ENCODE measurements at places on chromosomes 12 and 14.

DNA sequence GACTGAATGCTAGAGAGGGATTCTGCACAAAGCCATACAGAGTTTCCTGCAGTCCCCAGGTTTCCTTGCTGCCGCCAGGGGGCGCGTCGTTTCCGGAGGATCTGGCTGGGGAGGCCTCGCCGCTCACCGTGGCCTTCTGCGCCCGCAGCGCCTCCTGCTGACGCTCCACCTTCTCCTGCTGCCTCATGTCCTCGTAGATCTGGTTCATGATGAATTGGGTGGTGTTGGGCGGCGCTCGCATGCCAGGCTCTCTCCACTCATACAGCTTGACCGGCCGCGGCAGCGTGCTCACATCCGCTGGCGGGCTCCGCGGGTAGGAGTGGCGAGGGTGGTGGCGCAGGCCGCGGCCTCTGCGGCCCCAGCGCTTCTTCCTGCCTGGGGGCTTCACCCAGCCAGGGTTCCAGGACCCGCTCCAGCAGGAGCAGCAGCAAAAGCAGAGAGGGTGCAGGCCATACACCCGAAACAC lies 987 bp downstream of the CCER1 start:
- DNase-seq, result no peak

- DNase-seq, result no peak
Observed at GRCh38 chr12:11970155-11970520, 100.6 kb upstream of the BCL2L14 start.

DNA sequence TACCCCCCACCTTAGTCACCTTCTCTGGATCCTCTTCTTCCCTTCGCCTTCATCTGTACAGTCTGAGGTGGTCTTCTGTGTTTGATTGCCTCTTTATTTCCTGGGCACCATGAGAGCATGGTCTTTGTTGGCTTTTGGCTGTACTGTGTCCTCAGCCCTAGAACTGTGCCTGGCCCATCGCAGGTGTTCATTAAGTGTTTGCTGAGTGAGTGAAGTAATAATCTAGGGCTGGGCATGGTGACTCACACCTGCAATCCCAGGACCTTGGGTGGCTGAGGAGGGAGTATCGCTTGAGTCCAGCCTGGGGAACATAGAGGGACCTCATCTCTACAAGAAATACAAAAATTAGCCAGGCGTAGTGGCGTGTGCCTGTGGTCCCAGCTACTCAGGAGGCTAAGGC lies 13.9 kb downstream of the ALDH2 start:
- no peak for DNase-seq

GRCh38 chr14:50340963-50341362 lies 28.8 kb downstream of the DMAC2L start:
- no peak for DNase-seq

GRCh38 chr12:132375747-132376463 lies 46.5 kb upstream of the GALNT9 start:
- DNase-seq, result no peak

- no peak for DNase-seq
Observed at GRCh38 chr12:47323802-47324201, 244.0 kb upstream of the AMIGO2 start.

DNA sequence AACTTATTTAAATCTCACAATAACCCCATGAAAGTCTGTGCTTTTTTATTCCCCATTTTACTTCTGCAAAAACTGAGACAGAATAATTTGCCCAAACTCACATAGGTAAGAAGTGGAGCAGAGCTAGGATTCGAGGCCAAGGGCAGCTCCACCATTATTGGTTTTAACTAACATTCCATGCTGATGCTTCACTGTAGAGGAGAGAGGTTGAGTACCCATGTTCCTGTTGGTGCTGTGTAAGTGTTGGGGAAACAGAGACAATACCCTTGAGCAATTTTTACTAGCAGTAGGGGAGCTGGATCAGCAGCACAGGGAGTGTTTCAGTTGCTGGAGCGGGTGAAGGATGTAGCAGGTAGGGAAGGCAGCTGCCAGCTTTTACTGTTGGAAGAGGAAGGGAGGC lies 21.1 kb downstream of the RASSF8 start:
- DNase-seq, result no peak

Measured in AG09319 (cell line).